Activated CD8-positive, alpha-beta memory T cell treated with anti-CD3 and anti-CD28 coated beads for 4 hours (primary cell): ENCODE measurements at places on chromosomes 1 and 21.

GRCh38 chr1:41649396-41650027 is 165.0 kb upstream of the EDN2 start:
- DNase-seq = no peak

DNA sequence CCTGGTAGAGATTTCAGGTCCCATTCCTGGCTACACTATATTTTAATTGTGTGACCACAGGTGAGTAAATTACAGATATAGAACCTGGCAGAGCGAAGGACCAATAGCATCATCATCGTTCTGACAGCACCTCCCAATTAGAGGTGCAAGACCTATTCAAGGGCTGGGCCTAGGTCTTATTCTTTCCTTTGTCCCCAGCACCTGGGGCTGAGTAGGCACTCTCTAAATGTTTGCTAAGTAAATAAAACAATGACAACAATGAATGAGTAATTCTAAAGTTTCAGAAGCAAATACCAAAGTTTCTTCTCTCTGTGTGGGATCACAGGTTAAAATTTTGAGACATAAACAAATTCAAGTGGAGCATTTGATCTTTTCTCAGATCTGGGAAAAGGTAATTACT is 32.7 kb downstream of the BEND5 start:
- no peak for DNase-seq

DNA sequence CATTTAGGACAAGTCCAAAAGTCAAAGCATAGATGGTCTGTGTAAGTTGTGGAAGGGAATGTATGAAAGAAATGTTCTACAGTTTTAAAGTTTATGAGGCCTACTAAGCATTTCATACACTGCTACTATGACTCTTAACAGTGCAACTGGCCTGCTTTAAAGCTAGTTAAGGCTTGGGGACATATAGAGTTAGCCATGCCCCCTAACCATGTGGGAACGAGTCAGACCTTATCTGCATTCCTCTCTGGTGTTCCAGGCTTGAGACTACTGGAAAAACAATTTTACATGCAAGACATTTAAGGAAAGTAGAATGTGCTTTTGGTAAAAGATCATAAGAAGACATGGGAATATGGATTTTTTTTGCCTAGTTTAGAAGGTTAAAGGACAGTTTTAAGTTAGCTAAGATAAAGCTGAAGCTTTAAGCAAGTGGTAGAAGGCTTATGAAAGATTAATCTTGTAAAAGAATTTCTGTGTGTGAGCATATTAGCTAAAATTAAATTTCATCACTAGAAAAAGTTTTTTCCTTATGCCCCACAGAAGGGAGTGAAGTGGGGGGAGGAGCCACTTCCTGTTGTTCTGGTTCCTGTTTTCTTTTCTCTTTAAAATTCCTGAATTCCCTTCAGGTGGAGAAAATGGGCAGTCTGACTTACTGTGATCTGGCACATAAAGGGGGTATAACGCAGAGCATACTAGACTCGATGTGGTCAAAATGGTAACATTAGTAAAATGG is 8.9 kb upstream of the CD48 start:
- DNase-seq = no peak

DNA sequence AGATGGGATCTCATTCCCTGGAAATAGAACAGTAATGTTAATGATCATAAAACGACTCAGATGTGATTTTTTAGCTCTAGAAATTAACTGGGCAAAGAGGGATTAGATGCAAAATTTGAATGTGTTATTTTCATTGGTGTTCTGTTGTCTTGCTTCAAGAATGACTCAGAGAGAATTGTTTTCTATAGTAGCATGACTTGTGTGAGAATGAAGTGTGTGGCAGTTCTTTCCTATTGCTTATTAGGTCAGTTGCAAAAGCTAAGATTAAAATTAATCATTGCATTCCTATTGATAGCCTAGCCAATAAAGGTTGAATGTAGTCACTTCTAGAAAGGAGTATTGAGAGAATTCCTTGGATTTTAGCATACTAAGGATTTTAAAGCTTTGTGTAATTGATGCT is 22.9 kb downstream of the SPEN start:
- DNase-seq = no peak

- no peak for DNase-seq
Measured at GRCh38 chr1:220631238-220631815, 58.8 kb upstream of the C1orf115 start.

- no peak for DNase-seq
Measured at GRCh38 chr1:199945591-199945990, 81.9 kb upstream of the NR5A2 start.

- no peak for DNase-seq
Measured at GRCh38 chr1:115529216-115529897, 112.4 kb upstream of the VANGL1 start.

- no peak for DNase-seq
Measured at GRCh38 chr1:24329797-24330543, 10.8 kb downstream of the GRHL3 start.

DNA sequence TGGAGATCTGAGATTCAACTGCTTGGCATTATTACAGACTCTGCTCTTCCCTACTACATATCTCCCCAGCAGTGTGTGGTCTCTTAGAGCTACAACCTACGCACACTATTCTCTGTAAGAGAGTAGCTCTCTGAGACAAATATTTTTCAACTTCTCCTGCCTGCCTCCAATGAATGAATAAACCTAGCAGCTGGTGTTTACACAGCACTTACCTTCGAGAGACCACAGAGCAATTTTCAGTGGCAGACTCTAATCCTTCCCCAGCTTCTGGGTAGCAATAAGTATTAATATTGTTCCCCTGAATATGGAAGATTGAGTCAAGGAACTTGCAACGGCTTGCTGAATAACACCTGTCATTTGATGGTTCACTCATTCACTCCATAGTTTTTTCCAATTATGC is 350.9 kb upstream of the SPAG17 start:
- no peak for DNase-seq
